ENCODE measurements at places on chromosomes 1 and 21. TPM values are rescaled to one million over a fixed set of nuclear protein-coding genes. Genes with fewer than 3 reads are reported as not detected.

Gene F13B
- not detected for total RNA-seq

GRCh38 chr1:226712742-226713419, 26.2 kb downstream of the ITPKB start:
- DNase-seq: no peak

- no peak for DNase-seq
These were observed 13.8 kb upstream of the NLRP3 start for GRCh38 chr1:247402120-247402675.

Gene HENMT1
- total RNA-seq: 2.9 TPM

Gene S100A16
- 49.9 TPM for total RNA-seq

DNA sequence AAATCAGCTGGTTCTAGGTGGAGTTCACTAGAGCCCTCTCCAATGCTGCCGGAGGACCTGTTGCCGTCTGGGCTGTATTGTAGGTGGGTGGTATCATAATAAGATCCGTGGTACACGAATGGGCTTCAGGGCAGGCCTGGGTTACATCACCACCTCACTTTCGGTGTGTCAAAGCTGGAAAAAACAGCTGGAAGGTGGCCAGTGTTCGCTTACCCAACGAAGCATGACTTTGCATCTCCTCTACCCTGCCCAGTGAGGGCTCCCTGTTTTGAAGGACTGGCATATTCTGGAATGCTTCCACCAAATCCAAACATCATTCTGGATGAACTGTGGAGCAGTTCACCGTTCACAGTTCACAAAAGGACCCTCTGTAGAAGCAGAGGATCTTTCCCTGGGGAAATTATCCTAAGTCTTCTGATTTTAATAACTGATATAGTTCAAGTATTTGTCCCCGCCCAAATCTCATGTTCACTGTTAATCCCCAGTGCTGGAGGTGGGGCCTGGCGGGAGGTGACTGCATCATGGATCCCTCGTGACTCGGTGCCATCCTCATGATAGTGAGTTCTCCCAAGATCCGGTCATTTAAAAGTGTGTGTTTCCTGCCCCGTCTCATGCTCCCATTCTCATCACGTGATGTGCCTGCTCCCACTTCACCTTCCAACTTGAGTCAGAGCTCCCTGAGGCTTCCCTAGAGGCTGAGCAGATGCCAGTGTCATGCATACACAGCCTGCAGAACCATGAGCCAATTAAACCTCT, 429.0 kb downstream of the KIF26B start:
- no peak for DNase-seq

DNA sequence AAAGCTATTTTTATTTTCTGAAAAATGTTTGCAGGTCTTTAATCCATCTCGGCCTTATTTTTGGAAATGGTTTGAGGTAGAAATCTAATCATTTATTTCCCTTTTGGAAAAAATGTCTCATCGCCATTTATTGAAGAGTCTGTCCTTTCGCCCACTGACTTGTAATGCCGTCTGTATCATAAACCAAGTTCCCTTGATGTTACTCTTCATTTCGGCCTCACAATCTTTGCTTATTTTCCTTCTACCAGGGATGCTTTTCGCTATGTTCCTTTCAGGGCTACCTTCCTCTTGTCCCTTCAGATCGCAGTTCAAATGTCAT, 422 bp upstream of the RLF start:
- DNase-seq: no peak

DNA sequence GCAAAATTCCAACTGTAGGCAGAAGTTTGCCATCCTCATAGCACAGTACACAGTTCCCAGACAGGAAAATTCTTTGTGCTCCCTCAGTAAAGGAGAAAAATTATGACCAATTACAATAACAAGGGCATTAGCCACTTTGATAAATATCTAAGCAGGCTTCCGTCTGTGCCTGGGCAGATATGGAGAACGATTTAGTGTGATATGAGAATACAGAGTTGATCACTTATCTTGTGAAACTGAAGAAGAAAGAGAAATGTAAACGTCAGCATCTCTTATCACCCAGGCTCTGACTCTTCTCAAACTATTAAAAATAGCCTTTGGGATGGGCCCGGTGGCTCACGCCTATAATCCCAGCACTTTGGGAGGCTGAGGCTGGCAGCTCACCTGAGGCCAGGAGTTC, 54.5 kb upstream of the TIAM1 start:
- no peak for DNase-seq

GRCh38 chr1:42926879-42927242, 31.8 kb downstream of the SLC2A1 start:
- no peak for DNase-seq

GRCh38 chr1:31399976-31400375, 13.0 kb upstream of the SERINC2 start:
- no peak for DNase-seq

DNA sequence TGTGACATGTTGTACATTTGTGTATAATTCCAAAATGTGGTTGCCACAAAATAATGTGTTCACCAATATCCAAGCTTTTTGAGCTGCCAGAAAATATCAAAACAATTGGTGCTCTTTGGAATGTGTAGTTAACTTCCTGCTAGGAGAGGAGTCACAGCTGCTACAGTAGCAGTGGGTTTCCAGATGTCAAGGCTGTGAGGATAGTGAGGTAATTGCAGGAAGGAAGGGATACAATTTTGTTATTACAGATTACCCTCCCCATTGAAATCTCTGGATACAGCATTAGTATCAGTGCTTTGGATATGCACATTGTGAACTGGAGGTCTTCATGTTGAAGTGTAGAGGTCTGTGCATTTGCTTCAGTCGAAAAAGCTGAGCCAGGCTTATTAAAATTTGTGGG, 253.2 kb downstream of the PTPRC start:
- DNase-seq: no peak

GRCh38 chr1:168554603-168555483, 11.0 kb upstream of the XCL2 start:
- DNase-seq: no peak

Gene PEX10
- 12.8 TPM for total RNA-seq

Gene PSMB4
- total RNA-seq: 254 TPM

Gene CLEC20A
- not detected for total RNA-seq

DNA sequence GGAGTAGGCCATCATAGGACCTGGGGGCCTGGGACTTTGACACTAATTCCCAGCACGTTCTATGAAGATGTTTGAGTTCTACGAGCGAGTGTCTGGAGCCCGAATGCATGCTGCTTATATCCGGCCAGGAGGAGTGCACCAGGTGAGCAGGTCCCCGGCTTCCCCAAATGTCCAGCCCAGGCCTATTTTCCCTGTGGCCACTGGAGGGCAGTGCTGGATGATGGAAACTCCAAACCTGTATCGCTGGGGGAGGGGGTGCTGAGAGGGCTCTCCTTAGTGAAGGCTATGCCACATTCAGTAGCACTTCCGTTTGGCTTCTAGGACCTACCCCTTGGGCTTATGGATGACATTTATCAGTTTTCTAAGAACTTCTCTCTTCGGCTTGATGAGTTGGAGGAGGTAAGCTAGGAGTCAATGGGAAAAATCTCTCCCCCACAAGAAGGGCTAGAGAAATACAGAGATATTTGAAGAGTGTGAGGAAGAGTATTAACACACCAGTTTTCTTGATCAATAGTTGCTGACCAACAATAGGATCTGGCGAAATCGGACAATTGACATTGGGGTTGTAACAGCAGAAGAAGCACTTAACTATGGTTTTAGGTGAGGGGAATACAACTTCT, 5.2 kb upstream of the FCER1G start:
- DNase-seq: peak; percentile 89

- DNase-seq: no peak
These were observed 588.1 kb downstream of the DPYD start for GRCh38 chr1:97332716-97333115.

DNA sequence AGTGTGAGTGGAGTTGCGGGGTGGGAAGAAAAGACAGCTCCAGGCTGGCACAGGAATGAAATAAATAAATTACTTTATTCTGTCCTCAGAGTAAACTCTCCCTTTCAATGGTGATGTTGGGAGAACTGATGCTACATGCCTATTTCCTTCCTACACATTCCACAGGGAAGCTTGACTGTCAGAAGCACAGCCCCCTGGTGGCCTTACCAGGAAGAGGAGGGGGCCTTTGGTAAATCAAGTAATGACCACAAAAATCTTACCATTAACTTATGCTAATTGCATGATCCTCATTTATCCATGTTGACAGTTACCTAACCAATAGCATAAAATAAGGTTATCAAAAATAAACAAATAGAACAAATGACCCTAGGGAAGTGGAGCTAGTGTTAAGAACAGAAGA, 605.0 kb upstream of the PKN2 start:
- DNase-seq: no peak

Gene CYP4Z1
- total RNA-seq: 1.9 TPM

- no peak for DNase-seq
These were observed 10.2 kb upstream of the CYP4X1 start for GRCh38 chr1:47013293-47013692.

GRCh38 chr1:61942856-61943255, 200.6 kb downstream of the PATJ start:
- no peak for DNase-seq

DNA sequence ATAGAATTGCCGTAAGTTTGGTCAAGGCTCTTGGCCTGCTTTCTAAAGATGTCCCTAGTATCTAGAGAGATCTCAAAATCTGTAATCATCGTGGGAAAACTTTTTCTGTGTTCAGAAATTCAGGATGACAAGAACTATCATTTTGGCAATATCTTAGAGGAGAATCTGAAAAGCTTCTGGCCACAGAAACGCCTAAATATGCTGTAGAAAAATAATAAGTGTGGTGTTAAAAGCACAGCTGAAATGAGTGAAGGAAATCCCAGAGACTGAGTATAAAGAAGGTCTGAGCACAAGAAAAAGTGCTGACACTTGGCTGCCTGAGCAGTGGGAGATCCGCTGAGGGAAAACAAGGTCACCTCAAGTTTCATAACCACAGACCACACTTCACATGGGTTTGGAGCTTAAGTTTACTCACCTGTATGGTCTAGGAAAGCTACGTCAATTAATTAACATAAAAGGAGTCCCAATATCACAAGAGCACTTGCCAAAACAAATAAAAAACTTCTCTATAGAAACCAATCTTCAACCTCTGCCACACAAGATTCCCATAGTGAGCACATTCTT, 235.2 kb upstream of the IRF2BP2 start:
- no peak for DNase-seq

Gene MAP10
- 1.4 TPM for total RNA-seq

GRCh38 chr1:211920141-211920572, 89.6 kb upstream of the LPGAT1 start:
- DNase-seq: peak; percentile 69

Gene ATF3
- 3.2 TPM for total RNA-seq

Gene AQP10
- total RNA-seq: not detected

DNA sequence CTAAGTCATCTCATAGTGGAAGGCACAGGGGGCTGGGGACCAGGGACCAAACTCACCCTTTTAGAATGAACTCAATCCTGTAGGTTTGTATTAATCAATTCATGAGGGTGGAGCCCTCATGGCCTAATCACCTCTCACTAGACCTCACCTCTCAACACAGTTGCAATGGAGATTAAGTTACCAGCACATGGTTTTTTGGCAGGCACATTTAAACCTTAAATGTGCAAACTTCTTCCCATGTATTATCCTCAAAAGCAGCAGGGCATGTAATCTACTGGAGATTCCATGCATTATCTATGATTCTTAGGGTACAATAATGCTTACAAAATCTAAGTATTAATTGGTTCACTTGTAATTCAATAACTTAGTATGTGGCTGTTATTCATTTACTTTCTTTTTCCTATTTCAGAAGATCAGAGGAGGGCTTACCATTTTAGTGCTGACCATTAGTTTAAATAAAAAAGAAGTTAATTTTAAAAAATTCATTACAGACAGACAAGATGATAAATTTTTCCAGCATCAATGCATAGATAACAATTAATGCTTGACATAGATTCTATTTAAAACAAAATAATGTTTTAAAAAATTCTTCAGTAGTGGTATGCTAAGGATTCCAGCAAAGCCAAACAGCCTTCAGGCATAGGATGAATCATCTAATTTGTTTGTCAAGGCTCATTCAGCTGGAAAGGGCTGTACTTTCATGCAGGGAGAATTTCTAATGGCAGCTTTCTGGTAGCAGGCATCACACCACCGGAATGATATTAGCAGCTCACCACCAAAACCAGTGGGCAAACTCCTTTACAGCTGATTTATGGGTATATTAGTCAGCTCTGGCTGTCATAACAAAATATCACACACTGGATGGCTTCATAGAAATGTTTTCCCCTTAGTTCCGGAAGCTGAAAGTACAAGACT, 124.6 kb upstream of the ZNF648 start:
- DNase-seq: no peak

DNA sequence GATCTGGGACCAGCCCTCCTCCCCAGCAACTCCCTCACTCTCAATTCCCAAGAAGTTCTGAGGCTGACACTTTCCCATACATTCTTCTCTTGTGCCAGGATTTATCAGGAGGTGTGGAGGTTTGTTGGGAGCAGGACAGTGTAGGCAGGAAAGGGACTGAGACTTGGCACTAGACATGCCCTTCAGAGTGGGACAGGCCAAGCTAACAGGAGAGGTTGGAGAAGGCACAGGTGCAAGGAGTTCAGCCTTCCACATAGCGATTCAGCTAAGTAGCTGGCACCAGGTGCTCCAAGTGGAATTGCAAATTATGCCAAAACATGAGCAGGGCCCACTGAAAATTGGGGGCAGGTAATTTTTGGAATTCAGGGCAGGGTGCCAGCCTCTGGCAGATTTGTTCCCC, 83.0 kb upstream of the DUSP10 start:
- no peak for DNase-seq

- peak; percentile 71 for DNase-seq
These were observed 111.2 kb upstream of the NBPF11 start for GRCh38 chr1:148263128-148263905.

Gene CTPS1
- 44.2 TPM for total RNA-seq

DNA sequence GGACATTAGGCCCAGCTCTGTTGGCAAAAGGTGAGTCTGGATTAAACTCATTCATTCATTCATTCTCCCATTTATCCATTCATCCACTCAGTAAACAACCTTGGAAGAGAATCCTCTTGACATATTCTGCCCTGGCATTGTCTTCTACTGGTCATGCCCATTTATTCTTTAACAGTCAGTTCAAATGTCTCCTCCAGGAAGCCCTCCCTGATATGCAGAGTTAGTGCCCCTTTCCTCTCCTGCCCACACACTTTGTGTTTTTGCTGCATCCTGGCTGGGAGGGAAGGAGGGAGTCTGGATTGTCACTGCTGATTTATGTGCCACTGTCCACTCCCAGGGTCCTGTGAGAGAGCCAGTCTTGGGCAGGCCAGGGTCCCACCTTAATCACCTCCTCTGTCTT, 600.3 kb downstream of the MATN1 start:
- DNase-seq: no peak

Gene OR2G3
- total RNA-seq: not detected

DNA sequence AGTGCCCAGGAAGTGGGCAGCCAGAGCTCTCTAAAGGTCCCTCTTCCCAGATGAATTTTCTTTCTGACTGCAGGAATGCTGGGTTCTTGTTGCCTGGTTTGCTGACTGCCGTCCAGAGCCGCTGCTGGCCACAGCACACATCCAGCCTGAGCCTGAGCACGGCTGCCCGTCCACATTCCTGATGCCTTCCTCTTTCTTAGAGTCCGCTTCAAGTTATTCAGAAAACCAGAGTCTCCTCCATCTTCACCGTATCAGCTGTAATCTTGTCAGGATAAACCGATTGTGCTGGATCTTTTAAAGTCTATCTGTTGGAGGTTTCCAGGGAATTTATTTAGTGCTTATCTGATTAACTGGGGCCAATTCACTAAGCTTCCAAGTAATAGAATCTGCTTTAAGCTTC, 84.8 kb upstream of the BCAR3 start:
- no peak for DNase-seq

Measured in sigmoid colon (tissue), 7 donors.